ENCODE measurements at places on chromosomes 12 and 14.

- no peak for DNase-seq
Observed at GRCh38 chr14:49770212-49770817, 2.4 kb downstream of the KLHDC2 start.

- no peak for DNase-seq
Observed at GRCh38 chr12:2341051-2341751, 288.4 kb downstream of the CACNA1C start.

- DNase-seq: no peak
Observed at GRCh38 chr14:36174767-36175424, 1.6 kb downstream of the PTCSC3 start.

DNA sequence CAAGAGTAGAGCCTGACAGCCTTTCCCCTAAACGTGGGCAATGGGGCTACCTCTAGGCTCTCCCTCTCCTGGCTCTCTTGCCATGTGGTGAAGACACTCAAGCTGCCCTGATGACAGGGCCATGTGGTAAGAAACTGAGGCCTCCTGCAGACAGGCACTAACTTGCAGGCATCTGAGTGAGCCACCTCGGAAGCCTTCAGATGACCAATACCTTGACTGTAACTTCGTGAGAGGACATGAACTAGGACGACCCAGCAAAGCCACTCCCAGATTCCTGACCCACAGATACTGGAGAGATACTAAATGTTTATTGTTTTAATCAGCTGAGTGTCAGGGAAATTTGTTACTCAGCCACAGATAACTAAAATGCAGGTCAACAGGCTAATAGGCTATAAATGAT is 96.4 kb downstream of the EFCAB11 start:
- DNase-seq: no peak

GRCh38 chr12:1821805-1822204 is 1.4 kb downstream of the LRTM2 start:
- DNase-seq: no peak

GRCh38 chr12:28857369-28857768 is 291.7 kb upstream of the FAR2 start:
- no peak for DNase-seq

DNA sequence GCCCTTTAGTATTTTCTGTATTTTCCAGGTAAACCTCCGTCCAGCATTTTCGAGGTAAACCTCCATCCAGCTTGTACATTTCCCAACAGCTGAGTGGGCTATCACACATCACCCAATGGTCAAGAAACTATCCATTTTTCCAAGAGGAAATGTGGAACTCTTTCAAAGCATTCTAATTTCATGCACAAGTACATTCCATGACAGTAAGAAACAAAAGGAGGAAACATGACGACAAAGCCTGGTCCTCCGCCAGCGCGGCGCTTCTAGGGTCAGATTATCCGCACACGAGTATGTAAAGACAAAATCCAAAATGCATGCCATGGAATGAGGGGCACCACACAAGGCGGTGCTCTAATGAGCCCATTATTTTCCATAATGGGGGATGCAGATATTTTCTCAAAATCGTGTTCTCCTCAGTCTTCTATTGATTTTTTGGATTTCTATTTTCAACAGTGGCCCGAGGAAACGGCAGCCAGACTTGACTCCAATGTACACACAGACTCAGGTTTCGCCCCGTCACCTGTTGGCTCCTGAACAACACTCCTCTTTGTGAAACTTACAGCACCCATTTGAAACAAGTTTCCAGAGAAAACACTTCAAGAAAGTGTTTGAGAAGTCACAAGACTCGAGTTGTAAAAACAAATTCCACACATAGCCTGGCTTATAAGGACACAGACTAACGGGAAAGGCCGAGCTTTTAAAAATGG is 107.4 kb downstream of the PRICKLE1 start:
- DNase-seq: no peak

DNA sequence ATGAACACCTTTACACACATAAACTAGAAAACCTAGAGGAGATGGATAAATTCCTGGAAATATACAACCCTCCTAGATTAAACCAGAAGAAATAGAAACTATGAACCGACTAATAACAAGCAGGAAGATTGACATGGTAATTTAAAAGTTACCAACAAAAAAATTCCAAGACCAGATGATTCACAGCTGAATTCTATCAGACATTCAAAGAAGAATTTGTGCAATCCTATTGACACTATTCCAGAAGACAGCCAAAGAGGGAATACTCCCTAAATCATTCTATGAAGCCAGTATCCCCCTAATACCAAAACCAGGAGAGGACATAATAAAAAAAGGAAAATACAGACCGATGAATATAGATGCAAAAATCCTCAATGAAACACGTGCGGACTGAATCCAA is 102.6 kb upstream of the KRR1 start:
- no peak for DNase-seq

GRCh38 chr12:39959467-39959866 is 146.4 kb downstream of the SLC2A13 start:
- DNase-seq: no peak

DNA sequence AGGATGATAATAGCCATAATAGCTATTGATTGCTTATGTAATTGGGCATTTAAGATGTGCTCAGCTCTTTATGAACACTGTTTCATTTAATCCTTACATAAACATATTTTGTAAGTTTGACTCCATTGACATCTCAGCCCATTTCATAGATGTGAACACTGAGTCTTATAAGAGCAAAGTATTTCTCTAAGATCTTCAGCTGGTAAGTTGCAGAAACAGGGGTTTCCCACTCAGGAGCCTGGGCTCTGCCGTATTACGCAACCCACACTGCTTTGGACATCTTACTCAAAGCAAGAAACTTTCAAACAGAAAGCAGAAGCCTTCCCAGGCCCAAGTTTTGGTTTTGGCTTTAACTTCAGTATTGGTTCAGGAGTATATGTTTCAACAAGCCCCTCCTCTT is 705.1 kb downstream of the MED13L start:
- no peak for DNase-seq

- no peak for DNase-seq
Observed at GRCh38 chr12:129101816-129102215, 248.5 kb downstream of the GLT1D1 start.

DNA sequence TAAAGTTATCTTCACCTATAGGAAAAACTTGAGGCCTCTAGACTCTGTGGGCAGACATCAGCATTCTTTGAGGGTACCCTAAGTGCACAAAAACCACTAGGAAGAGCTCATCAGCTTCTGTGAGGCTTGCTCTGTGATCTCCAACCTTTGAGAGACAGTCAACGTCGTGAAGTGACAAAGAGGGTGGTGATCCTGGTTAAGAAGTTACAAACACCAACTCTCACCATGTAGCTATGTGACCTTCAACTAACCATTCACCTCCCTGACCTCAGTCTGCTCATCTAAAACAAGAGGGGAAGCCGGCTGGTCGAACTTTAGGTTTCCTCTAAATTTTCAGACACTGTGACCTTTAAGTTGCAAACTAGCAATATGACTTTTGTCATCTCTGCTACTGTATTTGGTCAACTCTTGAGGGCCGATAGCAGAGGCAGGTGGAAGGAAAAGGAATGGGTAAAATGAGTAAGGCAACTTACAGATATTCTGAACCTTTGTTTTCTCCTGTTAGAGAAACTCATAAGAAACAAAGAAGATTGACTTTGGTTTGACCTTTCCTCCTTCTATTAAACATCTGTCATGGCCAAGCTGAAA is 103.2 kb upstream of the PARP11 start:
- no peak for DNase-seq

All from activated naive CD8-positive, alpha-beta T cell treated with anti-CD3 and anti-CD28 coated beads, Interleukin-2, amount 50 U/mL, for 16 hours (primary cell).